ENCODE measurements at places on chromosomes 16 and 17.

- peak; percentile 54 for DNase-seq
Measured at GRCh38 chr17:56121191-56122051, 31.9 kb upstream of the ANKFN1 start.

DNA sequence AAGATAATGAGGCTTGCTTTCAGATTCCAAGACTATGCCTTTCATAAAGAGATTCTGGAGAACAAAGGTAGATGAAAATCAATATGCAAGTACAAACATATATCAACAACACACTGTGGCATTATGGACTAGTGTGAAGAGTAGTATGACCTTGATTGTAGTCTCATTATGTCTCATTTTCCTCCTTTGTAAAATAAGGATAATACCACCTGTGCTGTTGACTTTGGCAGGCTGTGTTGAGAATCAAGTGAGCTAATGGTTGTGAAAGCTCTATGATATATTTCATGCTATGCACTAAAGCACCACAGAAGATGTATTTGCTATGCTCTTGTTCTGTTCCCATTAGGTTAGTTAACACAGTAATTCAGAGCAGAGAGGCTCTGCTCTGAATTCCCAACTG lies 78.5 kb upstream of the NACA2 start:
- no peak for DNase-seq

- no peak for DNase-seq
Measured at GRCh38 chr16:12706628-12707027, 97.1 kb downstream of the CPPED1 start.

- DNase-seq, result peak; percentile 72
Measured at GRCh38 chr16:51762081-51762996, 611.3 kb upstream of the SALL1 start.

DNA sequence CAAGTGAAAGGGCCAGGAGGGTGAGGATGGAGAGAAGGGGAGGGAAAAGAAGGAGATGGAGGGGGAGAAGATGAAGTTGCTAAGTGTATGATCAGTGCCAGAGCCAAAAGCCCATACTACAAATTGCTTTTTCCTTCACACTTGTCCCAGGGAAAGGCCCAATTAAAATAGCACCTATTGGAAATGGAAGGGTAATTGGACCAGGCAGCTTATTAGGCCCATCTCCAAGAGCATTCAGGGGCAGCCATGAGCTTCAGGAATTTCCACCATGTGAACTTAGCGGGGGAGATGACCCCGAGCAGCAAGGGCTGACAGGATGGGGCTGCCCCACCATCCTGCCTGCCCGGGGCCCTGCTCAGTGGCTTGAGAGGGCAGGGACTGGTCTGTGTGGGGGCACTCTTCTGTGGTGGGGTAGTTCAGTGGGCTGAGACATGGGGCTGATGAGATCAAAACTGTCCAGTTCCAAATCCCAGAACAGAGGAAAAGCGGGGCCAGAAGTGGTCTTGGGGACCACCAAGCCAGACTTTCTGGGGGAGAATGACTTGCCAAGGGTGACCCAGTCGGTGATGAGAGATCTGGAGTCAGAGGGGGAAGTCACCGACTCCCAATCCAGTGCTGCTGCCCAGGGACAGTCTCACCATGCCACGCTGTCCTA lies 27.5 kb downstream of the GOSR2 start:
- no peak for DNase-seq

GRCh38 chr16:88539261-88539651 lies 30.9 kb upstream of the ZC3H18 start:
- DNase-seq, result no peak

DNA sequence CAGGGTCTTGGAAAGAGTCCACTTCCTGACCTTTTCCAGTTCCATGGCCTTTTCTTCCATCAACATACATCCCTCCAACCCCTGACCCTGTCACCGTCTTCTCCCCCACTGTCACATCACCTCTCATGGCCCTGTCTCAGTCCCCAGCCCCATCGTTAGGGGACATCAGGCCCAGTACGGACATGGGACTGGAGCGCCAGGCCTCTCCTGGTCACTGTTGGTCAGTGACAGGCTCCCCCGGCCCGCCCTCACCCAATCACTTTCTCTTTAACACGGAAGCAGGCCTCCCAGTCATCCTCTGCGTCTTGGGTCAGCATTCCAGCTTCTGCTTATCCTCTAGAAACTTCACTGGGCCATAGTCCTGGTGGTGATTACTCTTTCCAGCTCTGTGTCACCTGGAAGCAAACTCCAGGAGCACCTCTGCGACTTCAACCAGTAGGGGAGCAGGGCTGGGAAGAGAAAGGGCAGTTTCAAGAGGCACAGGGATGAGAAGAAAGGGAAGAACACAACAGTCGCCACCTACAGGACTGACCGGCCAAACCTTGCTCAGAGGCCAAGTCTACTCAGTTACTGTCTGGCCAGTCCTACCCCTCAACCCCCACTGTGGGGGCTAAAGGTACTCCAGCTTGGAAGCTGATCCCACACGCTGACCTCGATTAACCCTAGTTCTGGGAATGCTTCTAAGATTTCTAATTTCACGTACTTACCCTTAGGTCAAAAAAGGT lies 15.9 kb upstream of the ICAM2 start:
- DNase-seq, result peak; percentile 32

DNA sequence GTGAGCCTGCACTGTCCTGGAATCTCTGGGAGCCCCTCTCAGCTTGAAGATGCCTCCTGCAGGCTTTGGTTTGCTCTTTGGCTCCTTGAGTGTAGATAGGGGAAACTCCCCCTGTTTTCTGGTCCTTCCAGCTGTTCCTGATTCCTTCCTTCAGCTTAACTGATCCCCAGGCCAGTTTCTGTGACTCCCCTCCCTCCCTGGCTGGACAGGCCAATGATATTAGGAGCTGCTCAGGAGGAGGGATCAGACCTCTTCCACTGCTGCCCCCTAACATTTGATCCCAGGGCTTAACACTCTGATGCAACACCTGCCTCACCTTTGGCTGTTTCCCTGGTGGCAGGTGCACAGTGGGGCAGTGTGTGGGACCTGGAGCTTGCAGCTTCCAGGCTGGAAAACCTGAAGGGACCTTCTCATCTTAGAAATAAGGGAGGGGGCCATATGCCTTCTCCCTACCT lies at the start of gene TAC4:
Gene TAC4, minus strand, starts transcription at position 51 of the 455 bp plus-strand sequence. CDS start 52 bp downstream, outside the sequence.
- DNase-seq, result no peak

- DNase-seq, result peak; percentile 2
Measured at GRCh38 chr17:73586921-73587602, 57.2 kb downstream of the SDK2 start.

GRCh38 chr17:74211141-74211911 lies 2.0 kb upstream of the TTYH2 start:
- DNase-seq, result peak; percentile 67

DNA sequence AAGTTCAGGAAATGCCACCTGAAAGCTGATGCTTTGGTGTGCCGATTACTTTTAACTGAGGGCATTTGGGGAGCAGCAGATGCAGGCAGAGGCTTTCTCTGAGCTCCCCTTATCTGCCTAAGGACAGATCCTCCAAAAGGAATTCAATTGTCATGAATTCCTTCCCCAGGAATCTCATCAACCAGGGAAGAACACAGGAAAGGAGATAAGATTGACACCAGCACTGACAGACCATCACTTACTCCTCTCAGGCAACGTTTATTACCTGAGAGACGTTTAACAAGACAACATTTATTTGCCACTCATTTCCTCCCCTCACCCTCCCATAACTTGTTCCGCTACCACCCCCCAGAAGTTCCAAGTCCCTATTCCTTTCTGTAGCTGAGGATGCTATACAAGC lies 17.6 kb upstream of the CDRT4 start:
- DNase-seq, result no peak

- DNase-seq, result no peak
Measured at GRCh38 chr16:51184702-51185433, 33.8 kb upstream of the SALL1 start.

DNA sequence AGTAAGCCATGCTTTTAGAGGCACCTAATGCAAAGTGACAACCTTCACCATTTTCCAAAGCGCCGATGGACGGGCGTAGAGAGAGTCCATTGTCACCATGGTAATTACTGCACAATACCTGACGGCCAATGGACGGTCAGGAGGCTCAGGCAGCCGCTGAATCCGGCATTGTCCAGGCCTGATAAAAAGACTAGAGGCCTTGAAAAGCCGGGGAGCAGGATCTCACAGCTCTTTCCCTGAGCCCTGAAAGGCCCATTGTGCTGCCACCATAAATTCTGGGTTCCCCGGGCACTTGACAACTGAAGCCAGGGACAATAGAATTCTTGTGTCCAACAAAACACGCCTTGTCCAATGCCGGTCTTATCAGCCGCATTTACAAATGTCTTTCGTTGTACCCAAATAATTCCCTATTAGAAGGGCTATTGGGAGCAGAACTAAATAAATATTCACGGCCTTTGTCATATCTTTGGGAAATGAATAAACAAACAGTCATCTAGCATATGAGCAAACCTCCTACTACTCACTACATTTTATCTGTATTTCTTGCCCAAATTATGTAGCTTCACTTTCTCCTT lies 62.4 kb downstream of the CDH11 start:
- DNase-seq, result no peak

GRCh38 chr17:78266771-78267170 lies 35.3 kb downstream of the TMEM235 start:
- DNase-seq, result no peak

GRCh38 chr17:38590988-38591758 lies 14.6 kb downstream of the SRCIN1 start:
- DNase-seq, result no peak

GRCh38 chr16:57621521-57622271 lies 6.7 kb upstream of the ADGRG1 start:
- DNase-seq, result no peak

GRCh38 chr16:30049871-30050270 lies 15.7 kb upstream of the ALDOA start:
- no peak for DNase-seq

- DNase-seq, result no peak
Measured at GRCh38 chr16:23635958-23636357, 5.2 kb downstream of the PALB2 start.

DNA sequence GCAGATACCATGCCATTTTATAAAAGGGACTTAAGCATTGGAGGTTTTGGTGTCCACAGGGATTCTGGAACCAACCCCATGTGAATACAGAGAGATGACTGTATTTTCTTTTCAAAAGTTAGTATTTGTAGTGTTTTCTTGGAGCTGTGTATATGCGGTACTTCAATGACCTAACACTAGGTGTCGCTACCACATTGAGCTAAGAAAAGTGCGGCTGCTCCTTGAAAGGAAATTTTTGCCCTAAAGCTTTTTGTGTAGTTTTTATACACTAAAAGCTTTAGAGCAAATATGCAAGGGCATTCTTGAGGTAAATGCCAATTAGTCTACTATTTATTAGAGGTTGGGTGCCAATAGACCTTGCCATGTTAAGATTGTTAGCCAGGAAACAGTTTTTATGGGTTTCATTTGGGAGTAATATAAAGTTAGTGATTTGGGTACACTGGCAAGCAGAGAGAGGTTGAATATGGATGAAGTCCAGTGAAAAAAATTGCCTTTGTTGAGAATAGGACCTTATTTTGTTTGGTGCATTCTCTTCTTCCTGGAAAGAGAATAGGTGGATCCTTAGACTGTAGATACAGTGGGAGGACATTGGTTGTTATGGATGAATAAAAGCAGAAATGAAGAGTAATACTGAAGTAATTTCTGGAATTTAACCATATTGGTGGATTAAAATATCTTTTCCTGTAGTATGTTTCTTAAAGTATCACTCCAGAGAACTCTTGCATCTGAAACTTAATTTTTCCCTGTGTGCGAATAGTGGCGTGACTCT lies 43.3 kb downstream of the BCAS3 start:
- peak; percentile 75 for DNase-seq

GRCh38 chr16:66927918-66928649 lies 2.7 kb upstream of the RRAD start:
- peak; percentile 43 for DNase-seq

- no peak for DNase-seq
Measured at GRCh38 chr17:30225112-30225511, 10.4 kb downstream of the SLC6A4 start.
